ENCODE measurements at places on chromosomes 16 and 17. TPM values are rescaled to one million over a fixed set of nuclear protein-coding genes. Genes with fewer than 3 reads are reported as not detected.
A peak's percentile ranks its signal among the peaks of the same experiment; 100 is the strongest.

GRCh38 chr17:66834919-66835454 lies at the start of gene CACNG5:
CACNG5 (plus strand) TSS chr17:66835117; CDS start chr17:66877333, 42,216 bp downstream.
- peak; percentile 44 for DNase-seq

DNA sequence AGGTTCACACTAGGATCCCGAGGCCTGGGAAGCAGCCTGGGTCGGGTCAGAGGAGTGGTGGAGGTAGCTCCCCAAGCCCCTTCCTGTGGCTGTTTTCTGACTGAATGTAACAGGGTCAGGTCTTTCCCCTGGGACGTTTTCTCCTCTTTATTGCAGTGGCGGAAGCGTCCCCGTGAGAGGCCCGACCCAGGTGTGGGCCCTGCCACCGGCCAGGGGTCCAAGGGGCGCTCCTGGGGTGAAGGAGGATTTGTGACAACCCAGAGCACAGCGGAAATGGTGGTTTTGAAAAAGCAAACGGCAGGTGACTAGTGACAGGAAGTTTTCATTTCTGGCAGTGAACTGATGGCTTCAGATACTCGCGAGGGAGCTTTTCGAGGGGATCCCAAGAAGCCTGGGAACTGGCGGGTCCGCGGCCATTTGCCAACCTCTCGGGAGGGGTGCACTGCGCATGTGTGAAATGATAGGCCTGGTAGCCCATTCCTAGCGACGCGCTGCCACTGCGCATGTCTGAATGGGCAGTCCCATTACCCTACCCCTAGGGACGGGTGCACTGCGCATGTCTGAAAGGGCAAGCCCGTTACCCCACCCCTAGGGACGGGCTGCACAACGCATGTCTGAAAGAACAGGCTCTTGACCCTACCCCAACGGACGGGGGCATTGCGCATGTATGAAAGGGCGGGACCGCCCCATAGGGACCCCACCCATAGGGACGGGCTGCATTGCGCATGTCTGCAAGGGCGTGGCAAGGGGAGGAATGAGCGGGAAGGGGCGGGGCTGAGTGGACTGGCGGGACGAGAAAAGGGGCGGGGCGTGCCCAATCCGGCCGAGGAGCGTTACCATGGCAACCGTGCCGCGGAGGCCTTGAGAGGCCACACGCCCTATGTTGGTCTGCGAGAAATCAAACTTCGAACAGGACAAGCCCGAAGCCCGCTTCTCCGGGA lies 1747.9 kb downstream of the TP53TG3F start:
- no peak for DNase-seq

DNA sequence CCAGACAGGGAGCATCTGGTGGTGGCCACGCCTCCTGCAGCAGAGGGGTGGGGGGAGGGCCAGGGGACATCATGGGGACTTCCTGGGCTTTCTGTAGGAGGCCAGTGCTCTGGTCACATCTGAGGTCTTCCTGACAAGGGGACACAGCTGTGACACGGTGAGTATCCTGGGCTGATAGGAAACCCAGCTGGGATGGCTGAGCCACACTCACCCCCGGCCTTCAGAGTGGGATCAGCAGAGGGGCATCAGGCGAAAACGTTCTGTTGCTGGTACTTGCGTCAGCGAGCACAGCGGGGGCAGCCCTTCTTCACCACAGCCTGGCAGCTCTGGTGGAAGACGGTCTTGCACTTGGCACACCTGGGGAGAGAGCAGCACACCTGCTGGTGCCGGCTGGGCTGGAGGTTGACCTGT lies 122.9 kb upstream of the SMURF2 start:
- DNase-seq: no peak

DNA sequence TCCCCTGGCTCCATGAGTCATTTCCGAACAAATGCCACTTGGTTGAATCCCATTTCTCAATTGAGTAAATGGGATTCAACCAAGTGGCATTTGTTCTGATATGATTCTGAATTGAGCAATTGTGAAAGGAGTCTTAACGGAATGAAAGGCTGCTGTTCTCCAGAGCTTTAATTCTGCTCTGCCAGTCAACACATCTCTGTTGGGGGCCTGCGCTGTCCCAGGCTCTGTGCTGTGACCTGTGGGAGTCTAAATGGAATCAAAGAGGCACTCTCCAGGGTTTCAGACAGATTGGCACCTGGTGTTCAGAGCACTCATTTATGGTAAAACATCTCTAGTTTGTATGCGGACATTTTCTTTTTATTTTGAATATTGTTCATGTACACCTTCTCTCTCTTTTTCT lies 126.2 kb downstream of the WSCD1 start:
- DNase-seq: no peak

DNA sequence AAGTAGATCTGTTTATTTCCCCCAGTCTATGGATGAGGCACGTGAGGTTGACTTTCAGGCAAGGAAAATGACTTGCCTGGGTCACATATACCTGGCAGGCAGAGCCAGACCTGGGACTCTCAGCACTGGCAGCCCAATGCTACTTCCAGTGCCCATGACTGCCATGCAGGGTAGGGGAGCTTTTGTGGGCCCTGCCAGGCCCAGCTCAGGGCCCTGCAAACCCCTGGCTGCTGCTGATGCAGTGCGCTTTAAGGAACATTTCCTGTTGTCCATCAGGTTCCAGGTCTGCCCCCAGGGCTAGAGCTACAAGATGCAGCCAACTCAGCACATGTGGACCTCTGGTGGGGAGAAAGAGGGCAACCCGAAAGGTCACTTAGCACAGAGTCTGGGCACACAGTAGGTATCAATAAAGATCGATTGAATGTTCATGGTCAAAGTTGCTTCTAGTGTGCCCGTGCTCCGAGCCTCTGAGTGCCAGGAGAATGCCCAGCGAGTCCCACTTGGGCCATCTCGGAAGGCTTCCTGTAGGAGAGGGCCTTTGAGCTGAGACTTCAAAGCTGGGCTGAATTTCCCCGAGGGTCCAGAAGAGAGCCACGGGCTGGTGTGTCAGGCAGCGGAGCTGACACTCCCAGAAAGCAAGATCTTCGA lies 513 bp upstream of the TBX21 start:
- DNase-seq: no peak

- DNase-seq: no peak
Observed at GRCh38 chr17:28487881-28488532, 14.6 kb downstream of the SLC13A2 start.

- DNase-seq: no peak
Observed at GRCh38 chr17:37388266-37388665, 12.5 kb downstream of the C17orf78 start.

- no peak for DNase-seq
Observed at GRCh38 chr17:9529033-9529700, 46.5 kb downstream of the STX8 start.

DNA sequence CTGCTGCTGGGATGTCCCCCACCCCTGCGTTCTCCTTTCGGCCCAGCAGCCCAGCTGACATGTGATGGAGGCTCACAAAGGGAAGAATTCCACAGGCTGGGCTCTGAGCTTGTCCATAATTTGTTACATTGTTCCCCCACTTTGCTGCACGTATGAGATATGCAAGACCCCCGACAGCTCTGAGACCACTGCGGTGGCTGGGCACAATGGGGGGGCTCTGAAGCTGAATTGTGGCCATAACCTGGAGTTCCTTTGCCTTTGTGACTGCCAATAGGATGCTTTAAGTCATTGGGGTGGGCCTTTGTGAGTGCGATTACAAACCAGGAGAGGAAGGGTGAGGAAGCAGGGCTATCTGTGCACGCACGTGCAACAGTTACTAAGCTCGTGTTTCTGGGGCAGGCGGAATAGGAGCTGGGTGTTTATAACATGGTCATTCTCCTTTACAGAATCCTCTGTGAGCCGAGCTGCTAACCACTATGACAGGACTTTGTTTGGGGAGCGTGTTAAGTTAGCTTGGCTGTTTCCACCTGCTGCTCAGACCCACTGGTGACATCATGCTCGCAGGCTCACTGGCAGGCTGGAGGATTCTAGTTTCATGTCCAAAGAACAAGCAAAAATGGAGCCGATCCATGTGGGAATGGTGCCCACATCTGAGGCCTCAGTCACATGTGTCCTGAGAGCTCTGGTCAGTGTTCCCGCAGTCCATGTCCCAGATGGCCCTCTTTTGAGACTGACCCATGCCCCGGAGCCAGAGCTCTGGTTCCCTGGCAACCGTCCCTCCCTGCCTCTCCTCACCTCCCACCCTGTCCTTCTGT lies 208.3 kb upstream of the SALL1 start:
- no peak for DNase-seq

DNA sequence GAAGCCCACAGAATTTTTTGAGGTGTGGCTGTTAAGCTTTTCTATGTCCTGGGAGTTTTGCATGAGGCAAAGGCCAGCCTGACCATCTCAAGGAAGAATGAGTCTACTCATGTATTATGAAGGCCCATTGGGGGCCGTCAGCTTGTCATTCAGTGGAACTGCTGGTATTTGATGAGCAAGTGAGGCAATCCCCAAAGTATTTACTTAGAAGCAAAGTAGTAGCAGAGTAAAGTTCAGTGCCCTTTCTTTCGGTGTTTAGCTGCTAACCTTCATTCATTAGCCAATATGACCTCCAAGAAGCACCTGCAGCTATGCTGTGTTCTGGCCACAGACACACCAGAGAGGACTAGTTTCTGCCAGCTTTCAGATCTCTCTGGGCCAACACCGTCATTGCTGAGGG lies 80.2 kb downstream of the RPA1 start:
- no peak for DNase-seq

Gene TLCD3A
- 25.7 TPM for total RNA-seq

Gene NPIPB6
- not detected for total RNA-seq

Gene PLA2G10
- total RNA-seq: not detected

Gene PKMYT1
- total RNA-seq: 25.5 TPM

Gene DLX4
- not detected for total RNA-seq
